Natural killer cell treated with Interleukin-12 subunit alpha and Interleukin-12 subunit beta and Interleukin-15 and Interleukin-18, amount 100 ng/mL, for 72 hours (primary cell): ENCODE measurements at places on chromosomes 4 and X. TPM values are rescaled to one million over a fixed set of nuclear protein-coding genes. Genes with fewer than 3 reads are reported as not detected.

DNA sequence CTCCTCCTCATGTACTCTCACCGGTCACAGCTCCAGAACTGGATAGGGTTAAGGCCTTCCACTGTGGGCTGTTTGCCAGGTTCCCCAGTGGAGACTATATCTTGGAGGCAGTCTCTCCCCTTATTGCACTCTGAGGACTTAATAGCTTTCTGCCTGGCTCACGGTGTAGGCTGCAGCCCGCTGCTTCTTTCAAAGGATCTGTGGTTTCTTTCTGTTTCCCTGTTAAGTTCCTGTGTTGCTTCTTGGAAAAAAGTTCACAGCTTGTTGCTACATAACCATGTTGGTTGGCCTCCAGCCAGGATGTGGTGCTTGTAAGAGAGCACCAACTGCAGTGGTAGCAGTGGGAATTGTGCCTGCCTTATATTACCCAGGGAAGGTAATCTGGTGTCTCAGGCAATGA lies 24.9 kb upstream of the ZDHHC15 start:
- DNase-seq, result no peak

DNA sequence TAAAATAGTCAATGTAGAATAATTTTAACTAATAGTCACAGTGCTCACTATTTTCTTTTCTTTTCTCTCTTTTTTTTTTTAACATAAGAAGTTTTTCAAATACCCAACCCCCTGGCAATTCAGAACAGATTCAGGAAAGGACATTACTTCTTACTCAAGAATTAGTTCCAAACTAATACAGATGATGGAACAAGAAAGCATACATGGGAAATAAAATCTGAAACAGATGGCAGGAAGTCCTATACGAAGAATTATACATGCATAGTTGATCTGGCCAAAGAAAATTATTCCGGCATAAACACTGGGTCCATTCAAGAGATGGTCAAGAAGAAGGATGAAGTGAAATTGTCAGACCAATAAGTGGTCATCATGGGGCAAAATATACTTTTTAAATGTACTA lies 614.4 kb upstream of the INTU start:
- no peak for DNase-seq

- no peak for DNase-seq
Measured at GRCh38 chrX:47321386-47321785, 49.0 kb upstream of the ZNF157 start.

DNA sequence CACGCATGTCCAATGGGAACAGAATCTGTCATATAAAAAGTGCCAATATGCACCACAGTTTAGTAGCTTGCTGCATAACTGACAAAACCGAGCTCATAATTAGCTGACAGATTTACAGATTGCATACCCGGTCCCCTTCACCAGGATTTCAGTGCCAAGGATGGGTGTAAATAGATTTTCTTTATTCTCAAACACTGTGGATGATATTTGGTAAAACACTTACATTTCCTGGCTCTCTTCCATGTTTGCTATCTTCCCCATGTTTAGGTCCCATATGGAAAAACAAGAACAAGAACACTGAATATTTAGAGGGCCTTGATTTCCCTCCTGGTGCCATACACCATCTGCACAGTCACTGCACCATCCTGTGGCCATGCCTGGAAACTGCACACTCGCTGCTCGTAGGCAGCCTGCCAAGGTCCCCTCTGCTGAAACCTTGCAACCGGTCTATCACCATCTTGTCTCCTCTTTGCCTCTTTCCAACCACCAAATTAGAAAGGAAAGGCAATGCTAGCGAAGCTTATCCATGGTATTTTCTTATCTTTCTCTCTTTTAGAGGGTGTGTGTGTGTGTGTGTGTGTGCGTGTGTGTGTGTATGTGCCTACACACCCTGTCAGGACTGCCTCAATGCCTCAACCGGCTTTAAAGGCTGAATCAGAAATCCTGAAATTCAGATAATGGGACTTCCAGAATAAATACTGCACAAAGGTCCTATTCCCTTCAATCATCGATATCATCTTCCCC lies 124.2 kb upstream of the MBNL3 start:
- DNase-seq, result no peak

DNA sequence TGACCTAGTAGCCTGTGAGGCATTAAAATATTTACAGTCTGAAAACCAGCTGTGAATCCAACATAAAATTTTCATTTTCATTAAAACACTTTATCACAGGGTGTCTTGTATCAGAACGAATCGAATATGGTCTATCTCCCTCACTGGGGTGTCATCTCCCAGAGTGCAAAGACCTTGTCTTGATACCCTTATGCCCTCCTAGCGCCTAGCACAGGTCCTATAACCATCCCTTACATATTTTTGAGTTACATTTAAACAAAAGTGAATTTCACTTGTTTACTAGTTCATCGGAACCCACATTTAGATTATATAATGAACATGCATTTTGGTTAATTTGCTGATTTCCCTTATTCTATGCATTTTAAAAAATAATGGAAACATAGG lies 14.0 kb downstream of the DIPK2B start:
- no peak for DNase-seq

- DNase-seq, result no peak
Measured at GRCh38 chr4:24849756-24850155, 54.4 kb downstream of the SOD3 start.

AMBN gene
- not detected for total RNA-seq
